Fibroblast of skin of left biceps (primary cell): ENCODE measurements at places on chromosomes 3 and 15.

GRCh38 chr3:9230596-9230995 is 18.9 kb downstream of the SRGAP3 start:
- DNase-seq, result no peak

GRCh38 chr15:66803182-66803729 is 101.2 kb downstream of the SMAD6 start:
- DNase-seq, result peak; percentile 93

DNA sequence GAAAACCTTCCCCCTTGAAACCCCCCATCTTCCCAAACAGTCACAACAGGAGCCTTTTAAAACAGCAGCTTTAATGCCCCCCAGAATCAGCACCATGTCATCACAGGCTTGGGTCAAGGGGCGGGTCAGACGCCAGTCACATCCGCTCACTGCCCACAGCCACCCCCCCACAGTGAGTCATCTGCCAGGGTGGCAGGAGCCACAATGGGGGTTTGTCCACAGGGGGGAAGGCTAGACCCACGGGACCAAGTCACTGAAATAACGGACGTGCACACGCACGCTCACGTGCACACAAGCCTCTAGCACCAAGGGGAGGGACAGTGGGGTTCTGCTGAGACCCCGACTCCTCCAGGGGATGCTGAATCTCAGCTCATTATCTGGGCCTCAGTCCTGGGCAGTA is 441 bp upstream of the UCN2 start:
- no peak for DNase-seq

DNA sequence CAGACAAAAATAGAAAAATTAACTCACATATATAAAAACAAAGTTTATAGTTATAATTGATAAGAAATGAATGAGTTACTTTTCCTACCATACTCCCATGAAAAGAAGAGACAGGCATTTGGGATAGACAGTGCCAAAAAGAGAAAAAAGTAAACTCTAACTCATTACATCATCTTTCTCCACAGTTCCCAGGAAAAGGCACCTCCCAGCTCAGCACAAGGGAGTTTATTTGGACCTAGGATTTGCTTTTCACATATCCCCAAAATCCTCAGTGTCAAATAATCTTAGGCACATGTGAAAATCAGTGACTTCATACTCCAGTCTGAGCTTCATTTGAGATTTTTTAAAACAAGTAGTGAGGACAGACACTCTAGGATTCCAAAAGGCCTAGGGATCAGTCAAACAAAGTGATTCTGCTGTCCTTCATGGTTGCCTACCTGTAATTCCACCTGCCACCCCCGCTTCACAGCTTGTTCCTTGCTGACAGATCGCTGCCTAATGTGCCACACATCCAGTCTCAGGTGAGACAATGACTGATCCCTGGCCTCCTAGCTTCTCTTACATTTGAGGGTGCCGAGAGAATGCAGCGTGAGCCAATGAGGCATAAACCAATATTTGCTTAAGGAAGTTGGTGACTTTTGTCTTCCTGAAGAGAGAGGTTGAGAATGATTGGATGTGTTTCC is 573.7 kb downstream of the TBL1XR1 start:
- no peak for DNase-seq

DNA sequence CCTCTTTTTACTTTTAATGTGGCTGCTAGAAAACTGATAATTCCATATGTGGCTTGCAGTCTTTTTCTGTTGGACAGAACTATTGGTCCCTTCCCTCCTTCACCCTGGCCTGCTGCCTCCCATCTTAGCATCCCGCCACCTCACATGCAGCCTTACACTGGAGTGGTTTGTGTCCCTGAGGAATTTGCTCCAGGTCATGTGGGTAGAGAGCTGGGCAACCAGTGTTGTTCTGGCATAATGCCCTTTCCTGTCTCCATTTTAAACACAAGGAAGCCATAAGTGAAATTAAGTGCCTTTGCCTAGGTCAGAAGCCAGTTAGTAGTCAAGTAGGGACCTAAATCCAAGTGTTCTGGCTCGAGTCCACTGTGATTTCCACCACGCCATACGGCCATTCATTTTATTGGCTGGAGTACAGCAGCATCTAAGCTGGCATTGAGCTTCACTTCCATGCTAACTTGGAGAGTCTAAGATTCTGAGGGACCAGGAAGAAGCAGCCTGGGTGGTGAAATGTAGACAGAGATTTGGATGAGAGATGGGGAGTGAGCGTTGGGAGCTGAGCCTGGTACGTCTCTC is 46.0 kb upstream of the PLXNA1 start:
- DNase-seq, result no peak

DNA sequence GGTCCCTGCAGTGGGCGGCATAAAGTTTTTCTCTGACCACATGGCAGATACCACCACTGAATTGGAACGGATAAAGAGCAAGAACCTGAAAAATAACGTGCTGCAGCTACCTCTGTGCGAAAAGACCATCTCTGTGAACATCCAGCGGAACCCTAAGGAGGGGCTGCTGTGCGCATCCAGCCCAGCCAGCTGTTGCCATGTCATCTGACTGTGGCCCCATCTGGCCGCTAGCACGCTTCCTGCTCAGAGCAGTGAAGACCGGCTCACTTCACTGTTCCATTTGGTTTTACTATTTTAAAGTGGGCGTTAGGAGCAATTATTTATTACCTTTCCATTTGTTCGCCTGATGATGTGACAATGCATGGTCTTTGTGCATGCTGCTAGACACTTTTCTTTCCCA is 62.0 kb downstream of the SNRK start:
- no peak for DNase-seq

DNA sequence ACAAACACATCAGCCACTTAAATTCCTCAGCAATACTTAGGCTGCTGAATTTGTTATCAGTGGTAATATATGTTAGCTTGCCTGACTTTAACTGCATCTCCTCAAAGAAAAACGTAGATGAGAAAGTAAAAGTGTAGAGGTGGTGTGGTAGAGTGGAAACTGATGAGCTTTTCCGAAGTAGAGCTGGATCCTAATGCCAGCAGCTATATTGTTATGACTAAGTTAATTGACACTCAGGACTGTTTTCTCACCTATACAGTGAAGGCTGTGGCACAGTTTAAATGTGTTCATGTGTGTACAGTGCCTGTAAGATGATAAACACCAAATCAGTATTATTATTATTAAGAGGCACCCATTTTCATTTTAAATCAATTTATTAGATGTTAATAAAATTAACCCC is 174.9 kb downstream of the TNIK start:
- DNase-seq, result no peak

- no peak for DNase-seq
Observed at GRCh38 chr3:80142714-80143113, 374.9 kb upstream of the ROBO1 start.

DNA sequence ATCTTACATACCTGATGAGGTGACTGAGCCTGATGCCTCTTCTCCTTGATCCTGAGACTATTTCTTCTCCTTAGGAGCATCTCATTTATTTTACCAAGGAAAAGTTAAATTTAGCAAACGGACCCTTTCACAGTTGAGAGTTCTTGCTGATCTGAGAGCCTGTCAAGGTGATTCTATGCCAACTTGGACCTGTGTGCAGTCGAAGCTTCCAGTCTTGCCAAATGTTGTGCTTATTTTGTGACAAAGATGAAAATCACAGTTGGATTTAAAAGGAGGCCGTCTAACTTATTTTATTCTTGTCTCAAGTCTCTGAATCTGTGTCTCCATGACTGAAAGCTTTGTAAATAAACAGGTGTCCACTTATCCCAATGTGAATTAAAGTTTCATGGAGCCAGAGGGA is 296.3 kb upstream of the EPHA3 start:
- no peak for DNase-seq

GRCh38 chr3:73114711-73115110 is 53.3 kb downstream of the EBLN2 start:
- DNase-seq, result no peak

DNA sequence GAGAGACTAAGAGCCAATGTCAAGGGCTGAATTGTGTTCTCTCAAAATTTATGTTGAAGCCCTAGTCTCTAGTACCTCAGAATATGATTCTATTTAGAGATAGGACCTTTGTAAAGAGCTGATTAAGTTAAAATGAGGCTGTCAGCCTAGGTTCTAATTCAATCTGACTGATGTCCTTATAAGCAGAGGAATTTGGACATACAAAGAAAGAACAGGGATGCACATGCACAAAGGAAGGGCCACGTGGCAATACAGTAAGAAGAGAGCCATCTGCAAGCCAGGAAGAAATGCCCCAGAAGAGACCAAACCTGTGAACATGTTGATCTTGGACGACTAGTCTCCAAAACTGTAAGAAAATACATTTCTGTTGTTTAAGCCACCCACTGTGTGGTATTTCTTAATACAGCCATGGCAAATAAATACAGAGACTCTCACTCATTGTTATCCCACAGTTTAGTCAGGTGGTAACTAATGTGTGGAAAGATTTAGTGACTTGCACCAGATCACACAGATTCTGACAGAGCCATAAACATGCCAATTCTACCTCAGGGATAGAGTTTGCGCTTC is 652.2 kb downstream of the NAALADL2 start:
- DNase-seq, result no peak

GRCh38 chr3:62679988-62680387 is 195.2 kb downstream of the CADPS start:
- DNase-seq, result no peak

DNA sequence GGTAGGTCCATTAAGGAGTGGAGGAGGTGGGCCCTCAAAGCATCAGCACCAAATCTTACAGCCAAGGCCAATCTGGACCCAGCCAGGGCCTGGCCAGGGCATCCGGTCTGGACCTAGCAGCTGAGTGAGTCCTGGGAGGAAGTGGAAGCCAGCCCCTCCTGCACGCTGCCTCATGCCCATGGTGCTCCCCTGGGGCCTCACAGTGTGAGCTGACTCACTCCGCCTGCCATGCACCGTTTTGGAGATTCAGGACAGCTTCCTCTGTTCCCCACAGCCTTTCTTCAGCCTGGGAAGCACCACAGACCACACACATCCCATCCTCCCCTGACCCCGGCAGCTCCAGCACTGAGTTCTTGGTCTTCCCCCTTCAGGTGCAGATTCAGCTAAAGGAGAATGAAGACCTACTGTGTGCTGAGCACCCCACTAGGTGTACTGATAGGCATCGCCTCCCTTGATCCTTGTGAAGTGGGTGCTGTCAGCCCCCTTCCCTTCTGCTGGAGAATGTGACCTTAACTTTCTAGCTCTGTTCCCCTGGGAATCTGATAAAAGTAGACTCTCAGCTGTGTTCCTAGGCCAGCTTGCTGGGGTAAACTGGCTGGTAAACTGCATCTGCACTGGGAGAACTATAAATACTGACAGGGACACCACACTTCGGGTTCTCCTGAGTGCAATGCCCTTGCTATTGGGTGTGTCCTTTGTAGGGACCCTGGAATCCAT is 36.8 kb upstream of the SEC13 start:
- peak; percentile 62 for DNase-seq

GRCh38 chr3:47890828-47891612 is 88.1 kb downstream of the DHX30 start:
- DNase-seq, result no peak

DNA sequence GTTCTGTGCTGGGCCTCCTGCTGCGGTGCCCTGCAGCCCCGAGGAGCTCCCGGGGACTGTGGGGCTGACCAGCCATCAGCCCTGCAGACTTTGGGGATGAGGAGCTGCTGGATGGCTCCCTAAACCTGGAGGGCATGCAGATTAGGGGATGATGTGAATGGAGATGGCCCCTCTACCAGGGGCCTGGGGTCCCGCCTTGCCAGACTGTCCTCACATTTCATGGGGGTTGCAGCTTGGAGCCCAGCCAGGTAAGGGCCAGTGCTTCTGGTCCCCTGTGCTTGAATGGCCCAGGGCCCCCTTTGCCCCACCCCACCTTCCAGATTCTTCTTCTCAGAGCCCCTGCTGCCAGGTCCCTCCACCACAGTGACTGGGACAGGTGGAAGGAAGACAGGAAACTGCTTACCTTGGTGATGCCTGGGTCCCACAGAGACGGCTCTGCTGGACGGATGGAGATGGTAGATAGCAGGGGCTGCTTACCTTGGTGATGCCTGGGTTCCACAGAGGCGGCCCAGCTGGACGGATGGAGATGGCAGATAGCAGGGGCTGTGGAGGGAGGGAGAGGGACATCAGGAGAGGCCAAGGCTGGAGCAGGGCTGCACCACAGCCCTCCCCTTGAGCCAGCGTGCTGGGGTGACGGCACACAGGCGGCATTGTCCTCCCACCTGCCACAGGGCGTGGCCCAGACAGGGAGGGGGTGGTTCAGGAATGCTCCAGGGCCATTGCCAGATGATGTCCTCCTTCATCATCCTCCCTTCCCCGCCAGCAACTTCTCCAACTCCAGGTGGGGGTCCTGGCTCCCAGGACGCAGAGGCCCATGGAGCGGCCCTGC is at the start of gene SPTBN5:
TSS of gene SPTBN5 (minus strand) at position 632 of the 829 bp plus-strand sequence. CDS start at position 76, 556 bp downstream.
- no peak for DNase-seq

- no peak for DNase-seq
Observed at GRCh38 chr3:30241721-30242120, 364.7 kb upstream of the TGFBR2 start.

DNA sequence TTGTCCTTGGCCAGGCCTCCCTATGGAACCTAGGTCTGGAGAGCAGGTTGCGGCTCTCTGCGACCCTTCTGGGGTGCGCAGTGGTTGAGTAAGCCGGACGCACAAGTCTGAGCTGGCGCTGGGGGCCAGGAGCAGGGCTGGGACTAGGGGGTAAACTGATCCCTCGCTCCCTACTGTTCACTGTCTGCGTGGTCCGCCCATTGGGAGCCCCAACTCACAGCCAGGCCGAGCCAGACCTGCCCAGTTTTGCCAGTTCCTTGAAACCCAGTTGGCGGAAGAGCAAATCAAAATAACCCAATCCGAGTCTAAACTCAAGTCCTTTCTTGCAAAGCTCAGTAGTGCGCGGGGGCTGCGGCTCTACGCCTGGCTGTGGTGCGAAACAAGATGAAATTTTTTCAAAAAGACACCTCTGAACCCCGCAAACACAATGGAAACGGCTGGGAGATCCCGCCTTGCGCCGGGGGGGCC is 17.5 kb downstream of the RGMA start:
- DNase-seq, result no peak

DNA sequence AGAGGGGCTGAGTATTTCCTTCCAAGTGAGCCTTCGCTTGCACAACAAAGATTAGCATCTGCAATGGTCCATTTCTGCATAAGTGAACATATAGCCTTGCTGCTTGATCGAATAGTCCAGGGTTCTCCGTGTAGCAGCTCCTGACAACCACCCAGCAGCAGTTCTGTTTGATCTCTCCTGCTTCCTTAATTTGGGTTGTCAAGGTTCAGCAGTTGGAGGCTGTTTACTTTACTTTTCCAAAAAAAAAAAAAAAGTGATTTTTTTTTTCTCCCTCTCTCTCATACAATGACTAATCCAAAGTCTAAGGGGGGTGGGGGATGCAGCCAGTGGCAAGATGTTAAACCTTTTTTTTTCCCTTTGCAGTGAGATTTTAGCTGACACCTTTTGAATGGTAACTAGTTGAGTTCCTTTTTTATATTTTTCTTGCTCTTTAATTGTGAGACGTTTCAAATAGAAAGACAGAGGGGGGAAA is 3.6 kb downstream of the FOXP1 start:
- peak; percentile 32 for DNase-seq

GRCh38 chr3:136651581-136651980 is 100.6 kb downstream of the STAG1 start:
- DNase-seq, result no peak

DNA sequence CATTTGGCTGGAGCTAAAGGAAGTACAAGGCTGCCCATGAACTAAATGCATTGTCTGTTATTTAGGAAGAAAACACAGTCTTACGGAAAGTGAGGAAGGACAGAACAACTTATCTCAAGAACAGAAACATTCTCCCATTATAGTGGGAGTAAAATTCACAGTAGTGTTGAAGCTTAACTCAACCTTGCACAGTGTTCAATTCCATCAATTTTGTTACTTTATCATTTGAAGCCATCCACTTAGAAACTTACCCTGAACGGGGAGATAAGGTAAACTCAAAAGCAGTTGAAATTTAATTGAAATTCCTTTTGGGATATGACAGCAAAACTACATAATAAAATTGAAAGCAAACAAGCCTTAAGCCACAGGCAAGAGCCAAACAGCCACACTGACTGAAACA is 186.9 kb downstream of the PCCB start:
- DNase-seq, result no peak
